Esophagus muscularis mucosa (tissue), 4 donors: ENCODE measurements at places on chromosomes 7 and 10.
A peak's percentile ranks its signal among the peaks of the same experiment; 100 is the strongest.

DNA sequence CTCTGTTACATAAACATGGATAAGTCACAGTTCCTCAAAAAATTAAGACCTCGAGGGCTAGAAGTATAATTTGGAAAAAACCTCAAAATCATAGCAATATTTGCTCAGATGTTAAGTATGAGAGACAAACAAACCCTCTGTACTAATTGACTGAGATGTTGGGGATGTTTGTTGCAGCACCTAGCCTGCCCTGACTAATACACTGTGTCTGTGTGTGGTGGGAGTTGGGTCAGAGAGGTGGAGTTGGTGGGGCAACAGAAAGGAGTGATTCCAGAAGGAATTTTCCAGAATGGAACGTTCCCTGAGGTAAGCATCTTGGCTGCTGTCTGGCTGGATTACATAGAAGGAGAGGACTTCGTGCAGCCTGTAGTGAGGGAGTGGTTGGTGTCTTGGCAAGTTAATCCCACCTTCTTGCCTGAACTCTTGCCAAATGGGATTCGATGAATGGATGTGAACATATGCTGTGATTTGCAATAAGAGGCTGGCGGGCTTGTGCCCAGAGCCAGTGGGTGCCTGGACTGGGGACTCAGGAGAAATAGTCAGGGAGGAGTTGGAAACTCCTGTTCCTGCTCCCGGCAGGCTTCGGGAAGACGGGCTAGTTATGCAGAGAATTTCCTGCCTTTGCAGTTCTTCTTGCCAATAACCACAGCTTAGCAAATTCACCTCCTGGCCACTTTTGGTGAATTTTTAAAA is 9.3 kb upstream of the FAM180A start:
- DNase-seq = no peak

GRCh38 chr7:123231021-123232000 is 31.5 kb upstream of the SLC13A1 start:
- no peak for DNase-seq

DNA sequence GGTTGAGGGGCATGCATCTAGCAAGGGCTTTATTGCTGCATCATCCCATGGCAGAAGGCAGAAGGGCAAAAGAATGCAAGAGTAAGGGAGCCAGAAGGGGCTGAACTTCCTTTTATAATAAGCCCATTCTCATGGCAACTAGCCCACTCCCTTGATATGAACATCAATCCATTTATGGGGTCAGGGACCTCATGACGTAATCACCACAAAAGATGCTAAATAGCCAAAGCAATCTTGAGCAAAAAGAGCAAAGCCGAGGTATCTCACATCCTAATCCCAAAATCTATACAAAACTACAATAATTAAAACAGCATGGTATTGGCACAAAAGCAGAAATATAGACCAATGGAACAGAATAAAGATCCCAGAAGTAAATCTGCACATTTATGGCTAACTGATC is 499.9 kb downstream of the ATRNL1 start:
- DNase-seq = no peak

GRCh38 chr7:123627851-123628250 is 26.2 kb downstream of the ASB15 start:
- no peak for DNase-seq

DNA sequence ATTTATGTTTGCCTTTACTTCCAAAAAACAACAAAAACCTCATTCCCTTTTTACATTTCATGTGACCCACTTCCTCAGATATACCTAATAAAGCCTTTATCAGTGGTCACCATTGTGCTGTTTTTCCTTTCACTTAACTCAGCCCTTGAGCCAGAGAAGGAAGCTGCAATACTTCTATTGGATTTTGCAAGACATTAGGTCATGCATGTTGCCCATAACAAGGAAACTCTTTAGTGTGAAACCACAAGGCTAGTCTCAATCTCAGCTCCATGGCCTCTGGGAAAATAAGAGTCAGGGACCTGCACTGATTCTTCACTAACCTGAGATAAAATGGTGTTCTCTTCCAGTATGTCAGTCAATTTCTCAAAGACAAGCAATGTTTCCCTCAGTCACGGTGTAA is 27.8 kb downstream of the STEAP4 start:
- no peak for DNase-seq

DNA sequence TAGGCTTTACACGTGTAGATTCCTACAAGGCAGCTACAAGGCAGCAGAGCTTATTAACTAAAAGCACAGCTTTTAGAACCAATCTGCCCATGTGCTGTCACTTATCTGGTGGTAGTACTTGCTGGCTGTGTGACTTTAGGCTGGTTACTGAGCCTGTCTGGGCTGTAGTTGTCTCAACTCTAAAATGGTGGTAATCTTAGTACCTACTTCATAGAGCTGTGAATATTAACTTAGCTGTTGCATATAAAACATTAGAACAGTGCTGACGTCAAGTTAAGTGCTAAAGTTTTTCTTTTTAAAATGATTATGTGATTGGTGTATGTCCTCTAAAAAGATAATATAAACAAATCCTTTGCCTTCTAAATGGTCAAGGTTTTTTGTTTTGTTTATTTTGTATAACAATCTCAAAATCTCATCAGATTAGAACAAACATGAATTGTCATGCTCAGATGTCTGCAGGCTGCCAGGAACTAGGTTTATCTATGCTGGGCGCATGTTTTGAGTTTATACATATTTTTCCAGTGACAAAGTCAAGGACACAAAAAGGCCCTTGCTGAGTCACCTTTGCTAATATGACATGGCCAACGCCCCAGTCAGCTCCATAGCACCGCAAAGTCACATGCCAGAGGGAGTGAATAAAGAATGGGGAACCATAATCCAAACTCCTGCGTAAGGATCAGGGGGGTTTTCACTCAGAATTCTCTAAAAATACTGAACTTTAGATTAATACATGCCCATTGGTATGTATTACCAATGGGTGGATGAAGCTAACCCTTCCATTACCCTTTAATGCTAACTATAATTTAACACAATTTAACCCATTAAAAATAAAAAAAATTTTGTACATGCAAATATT is 39.8 kb upstream of the ARL4A start:
- no peak for DNase-seq

- DNase-seq = no peak
Observed at GRCh38 chr7:44471850-44472249, 18.6 kb downstream of the NUDCD3 start.

GRCh38 chr10:76881477-76882220 is 756.0 kb downstream of the KCNMA1 start:
- no peak for DNase-seq

DNA sequence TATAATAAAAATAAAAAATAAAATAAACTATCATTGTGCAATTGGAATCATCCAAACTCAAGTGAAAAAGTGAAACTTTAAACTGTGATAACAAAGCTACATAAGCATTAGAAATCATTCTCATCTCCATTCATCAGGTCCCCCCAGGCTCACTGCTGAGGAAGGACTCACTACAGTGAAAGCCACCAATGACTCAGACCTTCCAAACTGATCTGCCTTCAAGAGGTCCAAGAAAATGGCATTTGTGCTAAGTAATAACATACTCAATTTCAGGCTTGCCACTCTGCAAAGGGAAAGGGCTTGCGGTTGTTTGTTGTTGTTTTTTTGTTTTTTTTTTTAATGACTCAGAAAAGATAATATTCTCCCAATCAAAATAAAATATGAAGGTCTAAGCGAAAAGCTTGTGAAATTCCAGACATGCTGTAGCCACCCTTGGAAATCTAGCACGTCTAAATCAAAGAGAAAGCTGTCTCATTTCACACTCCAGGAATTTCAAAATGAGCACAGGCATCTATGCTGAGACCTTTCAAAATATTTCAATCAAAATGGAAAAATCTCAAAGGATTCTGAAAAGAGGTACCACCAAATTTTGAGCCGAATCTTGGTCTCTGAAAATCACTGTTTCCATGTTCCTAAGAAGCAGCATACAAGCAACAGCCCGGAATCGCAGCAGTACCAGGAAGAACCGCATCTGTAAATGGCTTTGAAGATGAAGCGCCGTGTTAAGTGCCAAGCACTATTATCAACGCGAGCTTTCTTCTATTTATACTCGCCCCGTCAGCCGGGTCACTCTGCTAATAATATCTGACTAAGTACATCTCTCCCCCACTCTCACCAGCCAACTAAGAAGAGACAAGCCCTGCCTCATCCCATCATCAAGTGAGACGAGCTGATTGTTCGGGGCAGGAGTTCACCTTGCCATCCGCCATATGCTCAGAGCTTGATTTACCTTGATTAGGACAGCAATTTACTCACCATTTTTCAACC is 13.5 kb downstream of the SFMBT2 start:
- no peak for DNase-seq

DNA sequence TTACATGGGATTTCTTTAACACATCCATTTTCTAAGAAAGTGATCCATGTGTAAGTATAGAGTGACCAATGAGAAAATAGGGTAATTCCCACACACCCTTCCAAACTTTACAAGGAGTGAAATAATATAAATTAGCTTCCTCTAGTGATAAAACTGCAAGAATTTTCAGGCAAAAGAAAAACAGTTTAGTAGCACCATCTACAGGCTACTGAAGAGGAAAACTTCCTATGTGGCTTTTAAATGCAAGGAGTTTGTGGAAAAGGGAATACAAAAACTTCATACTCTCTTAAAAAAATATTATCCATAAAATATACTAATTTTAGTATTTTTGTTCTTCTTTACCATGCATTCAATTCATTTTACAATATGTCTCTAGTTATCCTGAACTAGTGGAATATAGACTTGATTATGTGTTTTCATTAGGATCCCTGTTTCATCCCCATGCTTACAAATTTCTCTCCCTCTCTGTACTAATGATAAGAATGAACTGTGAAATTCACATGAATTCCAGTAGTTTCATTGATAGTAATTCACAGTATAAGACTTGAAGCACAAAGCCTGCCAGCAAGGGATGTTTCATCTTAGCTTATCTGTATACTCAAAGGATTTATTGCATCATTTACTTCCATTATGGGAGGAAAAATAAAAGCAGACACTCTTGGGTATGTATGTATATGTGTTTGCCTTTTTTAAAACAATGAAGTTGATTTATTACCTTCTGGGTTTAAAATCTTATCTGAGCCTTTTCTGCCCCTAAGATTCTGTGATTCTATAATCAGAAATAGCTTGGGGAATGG is 442.9 kb downstream of the AUTS2 start:
- DNase-seq = no peak

GRCh38 chr10:97171001-97171400 is 14.8 kb downstream of the SLIT1 start:
- no peak for DNase-seq

DNA sequence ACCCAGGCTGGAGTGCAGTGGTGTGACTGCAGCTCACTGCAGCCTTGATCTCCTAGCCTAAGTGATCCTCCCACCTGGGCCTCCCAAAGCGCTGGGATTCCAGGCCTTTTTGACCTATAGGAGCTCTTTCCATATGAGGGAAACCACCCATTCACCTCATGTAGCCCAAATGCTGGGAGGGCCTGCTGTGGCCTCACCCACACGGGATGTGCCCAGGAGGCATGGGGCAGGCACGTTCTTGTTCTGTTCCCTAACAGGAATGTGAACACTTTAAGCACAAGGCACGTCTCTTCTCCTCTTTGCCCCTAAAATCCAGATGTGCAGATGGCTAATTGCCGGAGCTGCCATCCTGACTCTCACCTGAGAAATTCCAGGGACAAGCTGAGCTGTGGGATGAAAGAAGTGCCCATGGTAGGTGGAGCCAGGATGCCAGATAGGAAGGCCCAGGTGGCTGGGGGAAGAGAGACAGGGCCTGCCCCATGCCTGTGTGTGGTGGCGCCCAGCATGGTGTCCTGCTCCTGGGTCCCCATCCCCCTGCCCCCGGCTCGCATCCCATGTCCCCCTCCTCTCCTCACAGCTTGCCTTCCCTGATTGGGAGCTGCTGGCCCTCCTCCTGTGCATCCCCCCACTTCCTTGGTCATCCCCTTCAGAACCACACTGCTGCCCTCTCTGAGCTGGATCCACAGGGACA is 17.3 kb downstream of the CAMK2B start:
- DNase-seq = peak; percentile 78

- no peak for DNase-seq
Observed at GRCh38 chr10:77286531-77287508, 350.8 kb downstream of the KCNMA1 start.

GRCh38 chr7:77944183-77945182 is 145.9 kb downstream of the PHTF2 start:
- no peak for DNase-seq

DNA sequence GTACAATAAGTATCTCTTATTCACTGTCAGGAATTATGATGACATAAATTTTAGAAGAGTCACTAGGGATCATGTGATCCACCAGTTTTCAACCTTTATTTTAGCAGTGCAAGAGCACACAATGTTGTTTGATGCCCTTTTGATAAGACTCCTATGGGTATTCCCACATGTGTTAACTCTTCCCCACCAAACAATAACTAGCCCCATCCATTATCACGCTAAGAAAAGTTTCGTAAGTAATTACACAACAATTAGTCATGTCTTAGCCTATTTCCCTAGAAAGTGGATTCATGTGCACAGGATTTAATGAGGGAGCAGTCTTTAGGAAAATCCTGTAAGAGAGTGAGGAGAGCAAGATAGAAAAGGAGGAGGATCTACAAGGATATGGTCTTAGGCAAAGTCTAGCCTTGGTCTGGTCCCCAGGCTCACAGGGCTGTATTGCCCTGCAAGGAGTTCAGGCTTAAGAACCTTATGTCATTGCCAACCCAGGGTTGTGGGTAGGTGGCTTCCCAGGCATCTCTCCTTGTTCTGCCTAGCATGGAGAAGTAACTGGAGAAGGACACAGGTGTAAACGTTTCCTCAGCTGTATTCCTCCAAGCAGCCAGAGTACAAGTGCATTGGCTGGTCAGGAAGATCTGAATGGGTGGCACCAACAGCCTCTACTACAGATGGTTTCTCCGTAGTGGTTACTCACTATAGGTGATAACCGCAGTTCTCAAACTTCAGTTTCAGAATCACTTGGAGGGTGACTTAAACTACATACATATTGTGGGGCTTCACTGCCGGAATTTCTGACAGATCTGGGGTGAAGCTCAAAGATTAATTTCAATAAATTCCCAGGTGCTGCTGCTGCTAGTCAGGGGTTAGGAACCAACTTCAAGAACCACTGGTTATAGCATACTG is 574.5 kb downstream of the SUGCT start:
- DNase-seq = no peak

DNA sequence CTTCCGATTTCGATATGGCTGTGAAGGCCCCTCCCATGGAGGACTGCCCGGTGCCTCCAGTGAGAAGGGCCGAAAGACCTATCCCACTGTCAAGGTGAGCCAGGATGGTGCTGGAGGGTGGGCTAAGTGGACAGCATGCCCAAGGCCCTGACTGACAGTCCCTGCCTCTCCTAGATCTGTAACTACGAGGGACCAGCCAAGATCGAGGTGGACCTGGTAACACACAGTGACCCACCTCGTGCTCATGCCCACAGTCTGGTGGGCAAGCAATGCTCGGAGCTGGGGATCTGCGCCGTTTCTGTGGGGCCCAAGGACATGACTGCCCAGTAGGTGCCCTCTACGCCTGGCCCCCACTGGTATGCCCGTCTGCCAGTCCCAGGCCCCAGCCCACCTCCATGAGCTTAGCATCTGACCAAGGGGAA is 1.2 kb downstream of the NFKB2 start:
- DNase-seq = no peak

DNA sequence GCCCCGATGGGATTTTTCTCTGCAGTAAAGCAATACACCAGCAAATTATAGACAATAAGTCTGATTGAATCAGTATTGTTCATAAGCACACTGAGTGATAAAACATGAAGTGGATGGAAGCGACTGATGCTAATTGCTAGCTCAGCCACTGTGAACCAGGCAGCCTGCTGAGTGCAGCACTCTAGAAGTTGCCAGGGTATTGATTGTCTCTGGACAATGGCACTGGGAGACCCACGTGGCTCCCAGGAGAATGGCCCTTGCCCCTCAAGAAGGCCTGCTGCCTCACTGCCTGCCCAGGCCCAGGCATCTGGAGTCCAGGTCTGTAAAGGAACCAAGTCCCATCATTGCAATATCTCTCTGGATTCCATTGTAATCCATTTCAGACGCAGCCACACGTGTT is 80.4 kb upstream of the TCERG1L start:
- DNase-seq = no peak
